ENCODE measurements at places on chromosomes 11 and 22. TPM values are rescaled to one million over a fixed set of nuclear protein-coding genes. Genes with fewer than 3 reads are reported as not detected.

GRCh38 chr11:22774716-22775115, 54.9 kb downstream of the SVIP start:
- H3K27ac ChIP-seq = no peak overlapping the region

GRCh38 chr22:37526376-37526775, 7.2 kb upstream of the CARD10 start:
- no peak overlapping the region for H3K4me3 ChIP-seq
- H3K4me1 ChIP-seq = peaks cover 6% of the 10 kb centered on the region
- no peaks in the 10 kb centered on the region for H3K27me3 ChIP-seq
- no peak overlapping the region for H3K27ac ChIP-seq
- no peak for DNase-seq

Gene GAL3ST1
- 1.4 TPM for total RNA-seq

Gene CYTH4
- 3.3 TPM for total RNA-seq

Gene OR10AG1
- not detected for total RNA-seq
